ENCODE measurements at places on chromosomes 7 and 10.

DNA sequence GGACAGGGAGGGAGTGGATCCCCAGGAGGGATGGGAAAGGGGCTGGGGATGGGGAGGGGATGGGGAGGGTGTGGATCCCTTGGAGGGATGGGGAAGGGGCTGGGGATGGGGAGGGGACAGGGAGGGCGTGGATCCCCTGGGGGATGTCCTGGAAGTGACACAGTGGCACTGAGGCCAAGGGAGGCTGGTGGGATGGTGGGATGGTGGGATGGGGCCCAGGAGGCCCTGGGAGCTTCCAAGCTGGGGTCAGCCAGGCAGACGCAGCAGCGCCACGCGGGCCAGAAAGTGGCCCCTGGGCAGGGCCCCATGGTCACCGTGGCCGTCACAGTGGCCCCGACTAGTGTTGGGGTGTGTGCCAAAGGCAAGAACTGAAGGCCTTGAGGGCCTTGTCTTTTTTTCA is 67.8 kb downstream of the INPP5A start:
- DNase-seq, result no peak

GRCh38 chr10:96496281-96496925 is 17.3 kb downstream of the TLL2 start:
- no peak for DNase-seq

GRCh38 chr7:6153646-6154541 is 118.5 kb downstream of the CYTH3 start:
- no peak for DNase-seq

- no peak for DNase-seq
These were observed 73.7 kb upstream of the SKAP2 start for GRCh38 chr7:26937939-26938623.

GRCh38 chr7:83677180-83677866 is 28.4 kb upstream of the SEMA3E start:
- no peak for DNase-seq

DNA sequence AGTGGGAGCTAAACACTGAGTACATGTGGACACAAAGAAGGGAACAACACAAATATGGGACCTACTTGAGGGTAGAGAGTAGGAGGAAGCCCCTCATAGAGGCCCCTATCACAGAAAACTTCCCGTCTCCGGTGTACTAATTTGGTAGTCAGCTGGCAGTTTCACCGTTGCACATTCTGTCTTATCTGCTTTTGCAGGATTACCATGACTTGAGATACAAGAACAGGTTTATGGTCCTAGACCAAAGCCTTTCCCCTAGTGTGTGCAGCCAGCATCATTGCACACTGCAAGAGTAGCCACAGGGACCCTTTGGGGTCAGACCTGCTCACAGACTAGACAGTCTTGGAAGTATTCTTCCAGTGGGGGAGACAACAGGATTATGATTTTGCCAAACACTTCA is 5.9 kb upstream of the IFIT1B start:
- DNase-seq, result no peak

GRCh38 chr10:121624836-121625486 is 26.7 kb upstream of the FGFR2 start:
- DNase-seq, result no peak

- DNase-seq, result no peak
These were observed 356.7 kb downstream of the CALN1 start for GRCh38 chr7:72055426-72055825.

DNA sequence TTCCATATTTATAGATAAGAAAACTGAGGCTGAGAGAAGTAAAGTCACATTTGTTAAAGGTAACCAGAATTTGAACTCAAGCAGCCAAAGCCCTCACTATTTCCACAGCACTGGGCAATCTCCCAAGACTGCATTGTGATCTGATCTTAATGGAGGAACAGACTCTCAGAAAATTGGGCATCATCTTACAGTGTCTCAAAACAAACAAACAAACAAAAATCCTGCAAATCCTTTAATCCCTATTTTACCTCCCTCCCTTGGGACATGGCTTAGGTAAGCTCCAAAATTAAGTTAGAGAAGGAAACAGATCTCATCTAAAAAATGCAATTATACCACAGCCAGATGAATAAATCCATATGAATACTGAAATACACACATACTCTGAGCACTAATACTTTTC is 57.5 kb downstream of the FHIP2A start:
- no peak for DNase-seq

DNA sequence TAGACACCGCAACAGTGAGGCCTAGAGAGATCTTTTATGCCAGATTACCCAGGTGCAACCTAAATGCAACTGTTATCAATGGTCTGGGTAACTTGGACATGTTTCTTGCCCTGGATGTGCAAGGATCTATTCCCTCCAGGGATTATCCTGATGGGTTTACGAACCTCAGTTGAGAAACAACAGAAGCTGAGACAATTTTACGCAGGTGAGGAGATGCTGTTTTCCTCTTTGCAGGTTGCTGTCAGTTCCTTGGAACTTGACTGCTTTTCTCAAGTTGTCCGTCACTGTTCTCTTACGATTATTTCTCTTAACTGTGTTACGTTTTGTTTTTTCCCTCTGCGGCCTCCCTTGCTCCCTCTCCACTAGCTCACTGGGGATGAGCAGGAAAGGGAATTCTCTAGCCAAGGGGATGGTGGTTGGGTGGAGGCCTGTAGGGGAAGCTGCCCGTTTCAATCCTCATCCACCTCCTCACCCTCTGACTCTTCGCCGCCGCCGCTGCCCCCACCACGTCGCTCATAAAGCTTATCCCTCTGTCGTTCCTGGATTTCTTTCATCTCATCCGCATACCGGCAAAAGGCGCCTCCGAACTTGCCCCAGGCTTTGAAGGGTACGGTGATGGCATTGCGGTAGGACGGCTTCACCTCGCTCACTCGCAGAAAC is 1.2 kb downstream of the PURB start:
- no peak for DNase-seq

DNA sequence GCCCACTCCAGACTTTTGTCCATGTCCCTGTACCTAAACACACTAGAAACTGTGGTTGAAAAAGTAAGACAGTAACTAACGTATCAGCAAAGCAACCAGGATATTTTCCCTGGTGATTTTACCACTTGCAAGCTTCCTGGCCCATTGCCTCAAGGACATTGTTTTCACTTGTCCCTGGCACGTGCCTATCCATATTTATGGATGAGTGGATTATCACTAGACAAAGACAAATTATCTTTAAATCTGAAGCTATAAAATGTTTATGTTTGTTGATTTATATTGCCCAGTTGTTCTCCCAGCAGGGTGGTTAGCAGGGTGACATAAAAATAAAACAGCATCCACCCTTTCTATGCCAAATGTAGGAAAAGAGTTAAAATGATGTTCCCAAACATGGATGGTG is 93.2 kb upstream of the STEAP1 start:
- no peak for DNase-seq
